ENCODE measurements at places on chromosomes 4 and X. TPM values are rescaled to one million over a fixed set of nuclear protein-coding genes. Genes with fewer than 3 reads are reported as not detected.

The PAGE2 gene
- not detected for total RNA-seq

- no peak for DNase-seq
These were observed 44.4 kb downstream of the GRK4 start for GRCh38 chr4:3007724-3008123.

DNA sequence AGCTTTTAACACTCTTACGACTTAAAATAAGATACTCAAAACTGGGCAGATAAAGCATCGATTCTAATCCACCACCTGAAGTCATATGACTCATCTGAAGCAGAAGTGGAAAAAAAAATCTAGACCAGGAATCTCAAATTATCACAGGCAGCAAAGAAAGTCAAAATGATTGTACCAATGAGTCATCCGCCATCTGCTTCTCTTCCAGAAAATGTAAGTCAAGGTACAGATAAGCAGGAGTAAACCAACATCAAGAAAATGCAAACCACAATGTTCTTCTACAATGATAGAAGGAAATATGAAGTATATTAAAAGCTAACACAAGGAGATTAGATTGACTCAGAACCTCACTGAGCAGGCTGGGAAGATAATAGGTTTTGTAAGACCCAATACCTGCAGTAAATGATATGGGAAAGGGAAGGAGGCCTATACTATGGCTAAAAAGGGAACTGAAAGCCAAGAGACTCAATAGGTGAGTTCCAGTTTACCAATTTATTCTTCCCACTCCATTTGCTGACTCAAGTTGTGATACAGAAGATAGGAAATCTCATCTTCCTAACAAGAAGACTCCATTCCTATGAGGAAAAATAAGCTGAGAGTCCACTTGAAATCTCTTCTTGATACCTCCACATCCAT is 88.4 kb upstream of the TET2 start:
- no peak for DNase-seq

The HSFX4 gene
- not detected for total RNA-seq

GRCh38 chrX:10648614-10649013 is 28.2 kb upstream of the MID1 start:
- DNase-seq: no peak

The YIPF7 gene
- total RNA-seq: 0.73 TPM

DNA sequence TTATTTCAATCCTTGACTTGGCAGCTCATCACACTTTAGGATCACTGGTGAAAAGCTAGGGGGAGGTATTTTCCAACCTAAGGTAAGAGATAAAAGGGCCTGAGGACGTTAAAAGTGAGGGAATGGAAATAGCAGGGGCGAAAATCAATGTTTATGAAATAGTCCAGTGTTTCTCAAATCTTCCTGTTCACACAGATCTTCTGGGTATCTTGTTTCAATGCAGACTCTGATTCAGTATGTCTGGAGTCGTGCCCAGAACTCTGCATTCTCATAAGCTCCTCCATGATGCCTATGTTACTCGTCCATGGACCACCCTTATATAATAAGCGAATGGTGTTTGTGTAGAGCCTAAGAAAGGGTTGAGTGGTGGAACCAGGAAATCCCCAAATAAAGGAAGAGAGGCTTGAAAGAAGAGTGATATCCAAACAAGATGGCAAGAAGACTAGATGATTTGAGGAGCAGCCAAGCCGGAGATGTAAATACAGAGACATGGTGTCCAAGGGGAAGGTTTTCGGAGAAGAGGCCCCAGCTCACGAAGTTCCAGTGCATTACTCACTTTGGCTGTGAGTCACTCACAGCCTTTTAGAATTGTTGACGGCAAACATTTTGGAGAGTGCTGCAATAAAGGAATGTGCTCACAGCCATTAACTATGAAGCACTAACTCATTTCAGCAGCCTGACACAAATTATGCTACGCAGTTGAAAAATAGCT is 215.6 kb upstream of the PPARGC1A start:
- no peak for DNase-seq

GRCh38 chrX:47633689-47634590 is 4.2 kb upstream of the CFP start:
- DNase-seq: no peak

The PFKFB1 gene
- 0.31 TPM for total RNA-seq

GRCh38 chrX:136122207-136122606 is 25.1 kb upstream of the FHL1 start:
- DNase-seq: no peak

DNA sequence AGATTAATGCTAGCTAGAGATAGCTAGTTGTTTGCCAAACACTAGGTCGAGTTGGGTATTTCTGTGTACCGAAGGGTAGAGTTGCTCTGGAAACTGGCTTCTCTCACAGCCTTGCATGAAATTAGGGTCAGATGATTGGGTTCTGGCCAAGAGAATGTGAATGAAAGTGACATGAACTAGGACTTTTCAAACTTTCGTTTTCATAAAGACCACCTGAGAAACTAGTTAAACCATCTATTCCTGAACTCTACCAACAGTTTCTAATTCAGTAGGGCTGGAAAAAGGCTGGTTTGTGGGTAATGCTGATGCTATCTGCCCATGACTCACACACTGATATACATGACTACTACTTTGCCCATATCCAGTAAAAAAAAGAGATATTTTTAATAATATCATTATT is 157.6 kb downstream of the GASK1B start:
- DNase-seq: no peak

All from Calu3 (cell line).